Progenitor cell of endocrine pancreas (in vitro differentiated cells): ENCODE measurements at places on chromosomes 2 and 18. TPM values are rescaled to one million over a fixed set of nuclear protein-coding genes. Genes with fewer than 3 reads are reported as not detected.

DNA sequence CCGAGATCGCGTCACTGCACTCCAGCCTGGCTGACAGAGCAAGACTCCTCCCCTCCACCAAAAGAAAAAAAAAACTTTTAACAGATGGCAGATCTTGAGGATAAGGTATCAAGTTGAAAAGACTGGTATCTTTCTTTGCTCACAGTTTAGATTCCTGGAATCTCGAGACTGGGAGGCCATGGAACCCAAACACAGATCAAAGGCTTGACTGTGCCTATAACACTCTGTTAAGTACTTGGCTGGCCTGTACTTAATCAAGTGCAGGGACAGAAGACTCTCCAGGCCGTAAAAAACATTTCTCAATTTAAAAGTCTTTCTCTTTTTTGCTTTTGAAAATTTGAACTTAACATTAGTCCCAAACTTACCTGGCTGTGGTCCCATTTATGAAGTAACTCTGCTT is 107.1 kb upstream of the ZNF516 start:
- no peak for DNase-seq

DNA sequence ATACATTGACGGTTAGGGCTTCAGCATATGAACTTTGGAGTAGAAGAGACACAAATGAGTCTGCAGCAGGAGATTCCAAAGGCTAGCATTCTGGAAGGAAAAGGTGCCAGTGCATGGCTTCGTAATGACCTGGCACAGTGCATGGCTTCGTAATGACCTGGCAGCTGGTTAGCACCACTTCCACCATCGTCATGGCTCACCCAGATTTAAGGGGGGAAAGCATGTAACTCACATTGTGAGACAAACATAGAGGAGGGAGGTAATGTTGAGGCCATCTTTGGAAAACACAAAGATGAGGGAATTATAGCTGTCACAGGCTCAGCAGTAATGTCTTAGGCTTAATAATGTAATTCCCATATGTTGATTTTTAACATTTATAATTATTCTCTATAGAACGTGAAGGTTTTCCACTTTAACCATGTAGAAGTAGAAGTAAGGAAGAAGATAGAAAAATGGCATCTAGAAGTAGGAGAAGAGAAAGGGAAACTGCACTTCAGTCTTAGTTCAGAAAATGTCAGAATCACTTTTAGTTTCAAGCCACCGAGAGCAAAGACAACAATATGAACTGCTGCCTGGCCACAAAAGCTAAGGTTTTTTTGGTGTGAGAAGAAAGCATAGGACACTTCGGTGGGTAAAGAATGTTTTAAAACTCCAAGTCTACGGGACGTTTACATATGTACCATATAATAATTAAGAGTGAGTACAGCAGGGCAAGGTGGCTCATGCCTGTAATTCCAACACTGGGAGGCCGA is 6.8 kb upstream of the STK25 start:
- DNase-seq: no peak

DNA sequence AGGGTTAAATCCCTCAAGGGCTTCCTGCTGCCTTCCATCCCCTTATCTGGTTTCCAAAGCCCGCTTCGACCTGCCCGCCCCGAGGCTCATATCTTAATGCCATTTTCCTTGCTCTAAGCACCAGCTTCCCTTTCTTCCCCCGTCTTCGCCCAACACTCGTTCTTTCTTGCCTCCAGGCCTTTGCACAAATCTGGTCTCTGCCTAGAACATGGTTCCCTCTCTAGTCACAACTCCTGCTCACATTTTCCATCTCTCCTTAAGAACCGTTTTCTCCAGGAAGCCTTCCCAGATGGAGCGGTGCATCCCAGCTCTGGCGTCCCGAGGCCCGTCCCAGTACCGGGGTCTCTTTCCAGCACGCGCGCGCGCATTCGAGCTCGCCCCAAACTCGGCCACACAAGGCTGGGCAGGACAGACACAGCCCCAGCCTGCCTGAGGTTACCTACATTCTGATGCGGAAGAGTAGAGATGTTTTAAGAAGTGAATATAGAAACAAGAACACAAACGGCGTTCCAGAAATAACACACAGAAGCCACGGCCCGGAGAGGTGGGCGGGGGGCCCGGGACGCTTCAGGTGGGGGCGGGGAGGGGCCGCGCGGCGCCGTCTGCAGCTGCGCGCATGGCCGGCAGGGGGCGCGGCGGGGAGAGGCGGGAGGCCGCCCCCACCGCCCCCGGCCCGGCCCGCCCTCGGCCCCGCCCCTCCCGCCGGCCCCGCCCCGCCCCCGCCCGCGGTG is at the start of gene DGKD:
Gene DGKD (plus strand): TSS at position 726 of the 731 bp plus-strand sequence. CDS start 25 bp downstream, outside the sequence.
- DNase-seq: peak; percentile 69

GRCh38 chr2:231189571-231190495 is 8.6 kb upstream of the ARMC9 start:
- no peak for DNase-seq

GRCh38 chr2:134762508-134762907 is 43.7 kb upstream of the TMEM163 start:
- no peak for DNase-seq

DNA sequence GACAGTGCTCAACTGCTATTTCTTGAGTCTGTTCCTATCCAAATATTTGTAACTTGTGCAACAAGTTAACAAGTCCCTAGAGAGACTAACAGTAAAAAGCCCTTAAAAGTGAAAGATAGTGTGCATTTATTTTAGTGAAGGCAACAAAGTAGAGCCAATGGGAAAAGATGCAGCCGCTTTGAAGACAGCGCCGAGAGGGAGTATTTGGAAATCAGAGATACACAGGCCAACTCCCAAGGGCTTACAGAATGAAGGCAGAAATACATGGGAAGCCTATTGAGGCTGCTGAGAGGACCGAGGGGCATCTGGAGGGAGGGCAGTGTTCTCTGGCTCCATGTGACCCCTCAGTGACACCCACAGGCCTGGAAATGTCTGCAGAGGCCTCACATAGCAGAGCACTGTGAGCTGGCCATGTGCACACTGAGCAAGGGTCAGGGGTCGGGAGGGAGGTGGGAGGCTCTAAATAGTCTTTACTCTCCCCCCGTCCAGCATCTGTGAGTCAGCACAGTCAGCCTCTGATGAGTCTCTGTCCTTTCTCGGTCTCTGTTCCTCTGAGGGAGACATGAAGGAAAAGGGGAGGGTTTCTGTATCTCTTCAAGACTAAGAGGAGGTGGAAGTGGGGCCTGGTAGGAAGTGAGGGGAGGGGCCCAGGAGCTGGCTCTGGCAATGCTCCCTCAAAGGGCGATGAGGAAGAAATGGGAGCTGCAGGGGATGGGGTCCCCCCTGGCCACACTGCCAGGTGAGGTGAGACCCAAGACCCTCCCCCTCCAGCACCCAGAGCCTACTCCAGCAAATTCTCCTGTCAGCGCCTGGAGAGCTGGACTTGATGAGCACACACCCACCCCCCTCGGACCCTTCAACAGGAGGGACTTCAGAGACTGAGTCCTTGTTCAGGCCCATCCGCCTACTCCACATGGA is 133.6 kb downstream of the SP3 start:
- DNase-seq: no peak

DNA sequence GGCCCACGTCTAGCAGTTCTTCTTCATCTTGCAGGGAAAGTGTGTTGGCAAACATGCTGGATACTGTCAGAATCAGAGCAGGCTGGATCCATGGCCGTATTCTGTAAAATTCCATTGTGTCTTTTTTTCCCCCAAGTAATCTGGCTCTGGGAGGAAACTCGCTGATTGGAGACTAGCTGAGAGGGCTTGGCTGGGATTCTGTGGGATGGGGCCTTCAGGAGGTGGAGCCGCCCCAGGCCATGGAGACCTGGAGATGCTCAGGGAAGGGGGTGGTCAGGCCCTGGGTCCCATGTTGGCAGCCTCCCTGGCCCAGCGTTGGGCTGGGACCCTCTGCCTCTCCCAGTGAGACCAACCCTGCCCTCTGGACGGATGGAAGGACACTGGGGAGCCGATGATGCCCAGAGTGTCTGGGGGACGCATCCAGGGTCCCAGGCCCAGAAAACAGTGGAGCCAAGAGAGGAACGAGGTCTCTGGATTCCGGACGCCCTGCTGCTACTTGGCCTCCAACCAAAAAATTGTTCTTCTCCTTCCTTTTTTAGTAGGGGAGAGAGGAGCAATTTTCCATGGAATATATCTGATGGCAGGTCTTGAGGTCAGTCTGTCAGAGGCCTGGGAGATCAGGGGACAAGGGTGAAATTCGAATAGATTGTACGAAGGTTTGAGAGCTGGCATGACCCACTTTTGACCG is 114.5 kb downstream of the AGAP1 start:
- no peak for DNase-seq

DNA sequence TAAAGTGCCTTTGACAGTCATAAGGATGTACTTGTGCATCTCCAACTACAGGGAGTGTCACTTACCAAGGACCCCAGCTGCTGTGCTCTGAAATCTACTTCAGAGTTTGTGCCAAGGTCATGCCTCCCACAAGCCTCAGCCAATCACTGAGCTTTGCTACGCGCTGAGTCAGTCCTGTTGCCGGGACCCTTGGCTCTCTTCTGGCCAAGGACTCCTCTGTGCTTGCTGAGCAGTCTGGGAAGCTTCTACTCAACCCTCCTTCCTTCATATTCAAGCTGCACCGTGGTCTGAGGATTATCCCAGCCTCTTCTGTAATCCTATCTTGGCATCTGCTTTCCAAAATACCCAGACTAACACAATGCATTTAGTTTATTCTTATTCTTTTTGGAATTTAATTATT is 398.9 kb upstream of the FANCL start:
- DNase-seq: no peak

DNA sequence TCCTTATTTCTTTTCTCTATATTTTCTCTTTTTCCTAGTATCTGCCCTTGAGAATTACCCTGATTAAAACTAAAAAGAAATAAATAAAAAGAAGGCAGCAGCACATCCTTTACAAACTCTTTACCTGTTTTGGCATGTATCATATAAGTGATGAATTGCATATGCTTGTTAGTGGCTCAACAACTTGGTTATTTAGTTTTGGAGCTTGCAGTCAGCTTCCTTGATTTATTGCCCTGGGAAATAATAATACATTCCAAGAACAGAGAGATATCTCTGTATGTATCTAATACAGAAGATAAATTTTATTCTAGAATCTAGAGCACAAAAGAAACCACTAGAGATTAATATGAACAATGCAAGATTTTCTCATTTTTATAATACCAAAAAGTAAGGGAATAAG is 139.8 kb upstream of the ZC3H15 start:
- no peak for DNase-seq

DNA sequence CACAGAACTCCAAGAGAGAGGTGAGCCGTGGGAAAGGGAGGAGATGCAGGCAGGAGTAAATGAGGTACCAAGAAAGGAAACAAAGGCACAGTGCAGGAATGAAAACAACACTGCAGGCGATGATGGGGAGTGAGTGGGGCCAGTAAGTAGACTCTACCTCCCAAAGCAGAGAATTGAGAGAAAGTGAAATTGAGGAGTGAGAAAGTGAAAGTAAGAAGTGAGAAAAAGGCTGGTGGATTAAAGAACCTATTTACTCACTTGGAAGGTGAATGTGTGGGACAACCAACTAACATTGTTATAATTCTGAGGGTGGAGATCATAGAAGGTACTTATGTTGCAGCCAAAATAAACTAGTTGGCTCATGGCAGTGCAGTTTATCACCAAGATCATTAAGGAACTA is 193.1 kb upstream of the TMEM200C start:
- DNase-seq: no peak

DNA sequence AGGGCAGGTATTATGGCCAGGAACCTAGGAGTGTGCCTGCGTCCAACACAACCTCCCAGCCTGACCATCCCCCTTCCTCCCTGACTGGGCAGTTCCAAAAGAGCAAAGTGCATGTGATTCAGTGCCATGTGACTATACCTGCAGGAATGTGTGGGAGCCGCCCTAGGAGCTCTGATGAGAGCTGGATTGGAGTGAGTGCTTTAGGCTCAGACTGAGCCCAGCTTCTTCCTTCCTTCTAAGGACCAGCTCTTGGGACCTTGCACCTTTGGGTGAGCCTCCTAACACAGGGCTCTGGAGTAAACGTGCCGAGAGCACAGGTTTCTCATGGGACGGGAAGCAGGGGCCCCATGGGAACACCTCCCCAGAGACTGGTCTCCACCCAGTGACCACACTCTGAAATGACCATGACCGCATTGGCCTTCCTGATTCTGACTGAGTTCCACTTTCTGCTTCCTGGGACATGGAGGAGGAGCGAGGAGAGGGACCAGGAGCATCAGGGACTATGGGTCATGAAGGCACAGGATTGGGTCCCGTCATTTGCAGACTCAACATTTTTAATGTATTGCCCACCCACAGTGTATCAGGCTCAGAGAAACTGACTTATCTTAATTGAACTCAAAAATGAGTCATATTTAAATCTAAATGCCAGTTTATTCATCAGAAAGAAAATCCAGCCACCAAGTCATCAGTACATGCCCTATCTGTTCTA is 87.8 kb upstream of the BCL2L11 start:
- no peak for DNase-seq

DNA sequence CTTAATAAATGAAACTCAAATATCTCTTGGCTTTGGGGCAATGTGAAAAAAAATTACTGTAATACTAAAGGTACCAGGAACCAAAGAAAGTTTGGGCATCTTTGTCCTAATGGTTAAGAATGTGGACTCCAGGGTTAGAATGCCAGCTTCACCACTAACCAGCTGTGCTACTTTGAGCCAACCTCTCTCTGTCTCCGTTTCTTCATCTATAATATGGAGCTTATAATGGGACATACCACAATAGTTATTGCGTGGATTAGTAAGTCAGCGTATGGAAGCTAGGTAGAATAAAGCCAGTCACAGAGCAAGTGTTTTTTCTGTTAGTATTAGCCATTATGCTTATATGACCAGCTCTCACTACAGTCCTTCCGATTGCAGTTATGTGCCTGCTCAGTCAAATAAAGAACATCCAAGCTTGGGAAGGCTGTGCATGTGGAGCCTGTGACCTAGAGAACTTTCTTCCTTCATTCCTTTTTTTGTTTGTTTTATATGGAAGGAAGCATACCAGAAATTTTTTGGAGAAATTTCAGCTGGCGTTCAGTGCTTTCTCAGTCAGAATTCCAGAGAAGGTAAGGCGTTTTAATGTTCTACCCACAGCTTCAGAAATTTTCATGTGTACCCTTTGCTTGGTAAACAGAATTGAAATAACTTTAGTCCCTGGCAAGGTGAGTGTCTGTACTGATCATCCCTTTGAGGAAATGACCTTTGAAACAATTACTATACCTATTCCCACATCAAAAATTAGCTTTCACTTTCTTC is 114.0 kb upstream of the RND3 start:
- no peak for DNase-seq

Gene ABCB11
- total RNA-seq: 0.09 and 0.24 TPM in 2 replicates

Gene FTCDNL1
- 0.73 and 1.2 TPM in 2 replicates for total RNA-seq

Gene HNRNPLL
- total RNA-seq: 119 and 122 TPM in 2 replicates

Gene RNU2-63P
- 2.8 TPM in 1 of 2 replicates, not detected in the other for total RNA-seq

Gene IL1R2
- total RNA-seq: not detected in 2 replicates

Gene ZNF236
- 28.9 and 32.5 TPM in 2 replicates for total RNA-seq

Gene RUFY4
- not detected in 2 replicates for total RNA-seq

Gene SLC23A3
- 1.7 and 2.8 TPM in 2 replicates for total RNA-seq

Gene CKAP2L
- total RNA-seq: 10.3 and 11.5 TPM in 2 replicates

Gene SERPINB3
- total RNA-seq: not detected in 2 replicates

Gene FOXI3
- 0.57 and 0.98 TPM in 2 replicates for total RNA-seq

Gene ABCG8
- total RNA-seq: not detected in 2 replicates

Gene ACSL3
- 66.9 and 73.8 TPM in 2 replicates for total RNA-seq

Gene FMNL2
- total RNA-seq: 99.5 and 108 TPM in 2 replicates

Gene CNTNAP5
- 5.3 and 8.9 TPM in 2 replicates for total RNA-seq
